Karpas-422 (cell line): ENCODE measurements at places on chromosomes 11 and 22. TPM values are rescaled to one million over a fixed set of nuclear protein-coding genes. Genes with fewer than 3 reads are reported as not detected.

DNA sequence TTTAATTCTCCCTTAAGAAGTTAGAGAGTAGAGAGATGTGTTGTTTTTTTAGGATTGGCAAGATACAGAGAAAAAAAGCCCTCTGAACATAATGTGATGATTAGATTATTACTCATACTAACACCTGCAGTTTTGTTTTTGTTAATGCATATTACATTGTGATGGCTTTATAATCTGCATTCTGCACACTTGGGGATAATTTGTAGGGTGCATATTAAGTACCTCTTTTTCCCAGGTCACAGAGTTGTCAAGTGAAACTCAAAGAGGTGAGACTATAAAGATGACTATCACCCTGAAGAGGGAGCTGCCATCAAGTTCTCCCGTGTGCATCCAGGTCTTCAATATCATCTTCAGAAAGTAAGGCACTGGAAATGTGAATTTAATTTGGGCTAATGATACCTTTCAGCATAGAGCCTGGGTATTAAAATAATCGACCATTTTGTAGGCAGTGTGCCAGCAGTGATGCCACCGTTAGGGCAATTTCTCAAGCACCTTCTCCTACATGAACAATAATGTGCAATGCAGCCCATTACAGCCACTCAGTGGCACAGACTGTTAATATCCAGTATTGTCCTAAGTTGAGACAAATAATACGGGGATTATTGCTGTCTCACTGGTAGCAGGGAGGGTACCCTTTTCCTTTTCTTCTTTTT lies 16.2 kb downstream of the PIWIL4 start:
- no peaks in the 10 kb centered on the region for H3K36me3 ChIP-seq
- H3K4me3 ChIP-seq: no peak overlapping the region
- H3K27me3 ChIP-seq: no peaks in the 10 kb centered on the region
- no peak for DNase-seq
- no peaks in the 10 kb centered on the region for H3K4me1 ChIP-seq

GRCh38 chr11:47788181-47788580 lies 21.0 kb upstream of the FNBP4 start:
- H3K36me3 ChIP-seq: peaks cover 59% of the 10 kb centered on the region
- no peaks in the 10 kb centered on the region for H3K4me1 ChIP-seq
- H3K4me3 ChIP-seq: no peak overlapping the region
- no peak overlapping the region for H3K27ac ChIP-seq
- no peak for DNase-seq

The RIMBP3C gene
- total RNA-seq: 0.65 TPM in 1 of 2 replicates, not detected in the other

GRCh38 chr11:94455861-94456260 lies 37.8 kb downstream of the MRE11 start:
- H3K4me1 ChIP-seq: peaks cover 3% of the 10 kb centered on the region; the same call in 1 of the 2 replicates
- no peak for DNase-seq
- H3K4me3 ChIP-seq: no peak overlapping the region
- peaks cover 87% of the 10 kb centered on the region for H3K36me3 ChIP-seq
- no peaks in the 10 kb centered on the region for H3K27me3 ChIP-seq
- H3K27ac ChIP-seq: no peak overlapping the region

The SUSD2 gene
- total RNA-seq: 0.14 and 0.26 TPM in 2 replicates

The CHRM1 gene
- not detected in 2 replicates for total RNA-seq

The SMARCB1 gene
- total RNA-seq: 400 and 531 TPM in 2 replicates

GRCh38 chr11:32343325-32344008 lies 91.9 kb downstream of the WT1 start:
- no peak for DNase-seq
- no peak overlapping the region for H3K4me3 ChIP-seq
- H3K27me3 ChIP-seq: no peaks in the 10 kb centered on the region
- no peaks in the 10 kb centered on the region for H3K4me1 ChIP-seq

DNA sequence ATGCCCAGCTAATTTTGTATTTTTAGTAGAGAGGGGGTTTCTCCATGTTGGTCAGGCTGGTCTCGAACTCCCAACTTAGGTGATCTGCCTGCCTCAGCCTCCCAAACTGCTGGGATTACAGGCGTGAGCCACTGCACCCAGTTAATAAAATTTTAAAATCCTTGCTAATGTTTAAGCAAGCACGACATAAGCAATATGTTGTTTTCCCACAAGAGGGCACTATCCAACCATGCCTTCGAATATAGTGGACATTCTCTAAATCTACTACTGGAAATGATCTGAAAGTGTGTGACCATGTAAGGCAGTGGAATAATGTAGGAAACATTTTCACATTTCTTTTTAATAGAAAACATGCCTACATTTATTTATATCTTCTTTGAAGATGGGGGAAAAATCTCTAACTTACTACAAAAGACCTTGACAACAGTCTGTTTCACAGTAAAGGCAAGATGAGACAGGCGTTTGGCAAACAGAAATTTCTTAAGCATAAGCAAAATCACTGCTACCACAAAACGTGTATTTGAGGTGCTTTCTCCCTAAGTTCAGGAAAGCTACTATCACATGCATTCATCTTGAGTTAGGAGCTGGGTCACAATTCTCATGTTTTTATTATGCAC lies 38.2 kb downstream of the PITPNB start:
- peak; percentile 83 for DNase-seq
- H3K27me3 ChIP-seq: no peaks in the 10 kb centered on the region
- H3K4me3 ChIP-seq: no peak overlapping the region
- peaks cover 48% of the 10 kb centered on the region for H3K4me1 ChIP-seq
- H3K36me3 ChIP-seq: peaks cover 17% of the 10 kb centered on the region
- H3K27ac ChIP-seq: no peak overlapping the region

DNA sequence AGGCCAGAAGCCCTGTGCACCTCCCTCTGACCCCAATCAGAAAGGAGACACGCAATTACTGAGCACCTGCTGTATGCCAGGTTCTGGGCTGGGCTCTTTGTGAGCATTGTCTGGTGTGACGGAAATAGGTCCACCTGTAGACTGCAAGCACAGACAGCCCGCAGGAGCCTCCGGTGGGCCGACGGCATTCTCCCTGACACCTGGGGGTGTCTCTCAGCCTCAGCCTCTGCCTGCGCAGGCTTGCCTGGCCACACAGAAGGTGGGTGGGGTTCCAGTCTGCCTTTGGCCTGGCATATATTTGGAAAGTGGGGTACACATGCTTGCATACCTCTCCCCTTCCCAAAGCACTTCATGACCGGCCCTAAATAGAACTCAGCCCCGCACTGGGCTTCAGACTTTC lies 129.3 kb downstream of the BUD13 start:
- no peaks in the 10 kb centered on the region for H3K27me3 ChIP-seq
- no peaks in the 10 kb centered on the region for H3K4me1 ChIP-seq
- DNase-seq: no peak
- H3K27ac ChIP-seq: no peak overlapping the region
- no peaks in the 10 kb centered on the region for H3K36me3 ChIP-seq
- H3K4me3 ChIP-seq: no peak overlapping the region

GRCh38 chr11:105274631-105275030 lies 135.1 kb upstream of the CARD18 start:
- H3K27ac ChIP-seq: no peak overlapping the region
- DNase-seq: no peak
- H3K27me3 ChIP-seq: peaks cover 3% of the 10 kb centered on the region; the same call in 1 of the 2 replicates
- H3K4me1 ChIP-seq: no peaks in the 10 kb centered on the region
- no peak overlapping the region for H3K4me3 ChIP-seq

The RASSF7 gene
- total RNA-seq: 13.8 and 29.1 TPM in 2 replicates

- H3K4me3 ChIP-seq: no peak overlapping the region
- H3K27ac ChIP-seq: no peak overlapping the region
- no peaks in the 10 kb centered on the region for H3K36me3 ChIP-seq
- no peaks in the 10 kb centered on the region for H3K27me3 ChIP-seq
- H3K4me1 ChIP-seq: no peaks in the 10 kb centered on the region
These were observed 160.9 kb downstream of the ENTHD1 start for GRCh38 chr22:39732625-39733024.
